ENCODE measurements at places on chromosomes 11 and 22.

DNA sequence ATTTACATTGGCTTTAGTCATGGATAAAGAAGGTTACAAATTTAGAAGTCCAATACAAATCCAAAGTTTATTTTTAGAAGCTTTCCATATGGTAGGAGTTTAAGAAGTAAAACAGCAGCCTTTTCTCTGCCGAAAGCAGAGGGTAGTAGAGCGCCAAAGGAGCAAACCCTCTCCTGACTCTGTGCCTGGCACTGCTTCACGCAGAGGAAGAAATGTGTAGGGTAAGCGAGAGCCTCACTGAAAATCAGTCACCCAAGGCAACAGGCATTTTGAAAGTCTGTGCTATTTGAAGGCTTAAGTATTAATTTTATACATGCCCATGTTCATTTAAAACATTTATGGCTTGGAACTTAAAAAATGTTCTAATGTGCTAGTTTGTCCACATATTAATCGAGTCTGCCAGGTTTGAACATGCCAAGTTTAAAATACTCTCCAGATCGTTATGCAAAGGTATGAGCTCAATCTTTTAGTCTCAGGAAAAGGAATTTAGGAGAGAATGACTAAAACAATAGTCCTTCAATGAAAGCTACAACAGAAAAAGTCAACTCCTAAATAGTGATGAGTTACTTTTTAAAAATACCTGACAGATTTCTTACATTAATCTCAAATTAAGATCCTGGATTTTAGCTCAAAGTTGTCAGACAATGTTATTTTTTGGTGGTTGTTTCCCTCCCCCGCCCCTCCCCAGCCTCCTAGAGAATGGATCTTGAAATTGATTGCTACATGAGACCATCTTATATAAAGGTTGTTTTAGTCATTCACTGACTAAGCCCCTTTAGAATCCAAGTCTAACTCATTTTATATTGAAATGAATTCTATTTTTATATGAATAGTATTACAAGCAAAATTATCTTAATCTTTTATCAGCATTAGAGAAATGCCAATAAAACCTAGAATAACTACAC is 38.7 kb downstream of the MRTFA start:
- DNase-seq = no peak

GRCh38 chr11:110774138-110775014 is 62.1 kb upstream of the ARHGAP20 start:
- no peak for DNase-seq

- no peak for DNase-seq
These were observed 31.3 kb downstream of the ARRB1 start for GRCh38 chr11:75320046-75320618.

DNA sequence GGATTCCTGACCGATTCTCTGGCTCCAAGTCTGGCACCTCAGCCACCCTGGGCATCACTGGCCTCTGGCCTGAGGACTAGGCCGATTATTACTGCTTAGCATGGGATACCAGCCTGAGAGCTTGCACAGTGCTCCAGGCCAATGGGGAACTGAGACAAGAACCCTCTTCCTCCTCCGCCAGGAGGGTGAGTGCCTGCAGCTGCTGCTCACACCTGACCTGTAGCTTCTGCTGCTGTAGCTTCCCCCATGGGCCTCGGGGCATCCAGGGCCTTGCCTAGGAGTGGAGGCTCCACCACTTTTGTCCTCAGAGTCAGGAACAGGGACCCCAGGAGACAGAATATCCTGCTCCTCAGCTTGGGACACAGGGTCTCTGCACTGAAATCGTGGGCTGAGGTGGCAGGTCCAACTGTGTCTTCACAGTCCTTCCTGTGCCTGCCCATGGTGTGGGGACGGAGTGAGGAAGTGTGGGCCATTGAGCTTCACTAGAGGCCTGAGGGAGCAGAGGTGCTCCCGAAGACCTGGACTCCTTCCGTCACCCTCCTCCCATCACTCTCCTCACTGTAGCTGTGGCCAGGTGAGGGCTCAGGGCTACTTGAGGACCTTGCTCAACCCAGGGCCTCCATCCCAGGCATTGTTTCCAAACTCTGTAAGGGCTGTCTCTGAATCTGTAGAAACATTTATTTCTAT is 103.8 kb downstream of the ZNF280B start:
- no peak for DNase-seq

DNA sequence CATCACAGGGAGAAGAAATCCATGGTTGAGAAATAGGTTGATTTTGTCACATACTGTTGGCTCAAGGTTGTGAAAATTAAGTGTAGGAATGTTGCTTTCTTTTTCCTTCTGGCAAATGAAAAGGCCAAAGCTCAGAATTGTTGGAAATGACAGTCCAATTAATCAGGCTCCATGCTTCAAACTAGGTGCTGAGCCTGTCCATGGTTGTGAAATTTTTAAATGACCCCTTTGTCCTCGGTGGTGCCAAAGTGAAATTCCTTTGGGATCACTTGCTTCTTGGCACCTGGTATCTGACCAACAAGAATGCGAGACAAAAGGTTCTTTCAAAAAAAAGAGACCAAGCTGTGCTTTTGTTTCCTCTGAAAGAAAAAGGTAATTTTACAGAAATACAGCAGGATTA is 451.9 kb downstream of the ETS1 start:
- DNase-seq = no peak

GRCh38 chr11:106233191-106233590 is 155.7 kb downstream of the AASDHPPT start:
- DNase-seq = no peak

DNA sequence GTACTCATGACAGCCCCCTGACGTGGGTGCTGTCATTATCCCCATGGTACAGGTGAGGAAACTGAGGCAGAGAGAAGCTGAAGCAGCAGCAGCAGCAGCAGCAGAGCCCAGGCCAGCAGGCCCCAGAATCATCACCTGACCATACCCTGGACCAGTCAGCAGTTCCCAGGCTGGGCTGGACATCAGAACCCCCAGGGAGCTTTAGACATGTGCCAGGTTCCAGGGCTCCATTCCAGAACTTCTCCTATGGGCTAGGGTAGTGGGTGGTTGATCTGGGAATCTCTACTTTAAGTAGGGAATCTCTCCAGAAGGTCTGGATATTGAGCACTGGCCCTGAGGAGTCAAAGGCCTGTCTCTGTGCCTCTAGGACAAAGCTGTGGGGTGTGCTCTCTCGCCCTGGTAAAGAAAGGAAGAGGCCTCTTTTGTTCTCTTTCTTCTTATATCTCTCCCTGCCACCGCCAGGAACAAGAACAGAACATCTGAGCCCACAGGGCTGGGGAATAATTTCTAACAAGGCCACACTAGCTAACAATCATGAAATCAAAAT is 26.6 kb downstream of the MAFF start:
- no peak for DNase-seq

DNA sequence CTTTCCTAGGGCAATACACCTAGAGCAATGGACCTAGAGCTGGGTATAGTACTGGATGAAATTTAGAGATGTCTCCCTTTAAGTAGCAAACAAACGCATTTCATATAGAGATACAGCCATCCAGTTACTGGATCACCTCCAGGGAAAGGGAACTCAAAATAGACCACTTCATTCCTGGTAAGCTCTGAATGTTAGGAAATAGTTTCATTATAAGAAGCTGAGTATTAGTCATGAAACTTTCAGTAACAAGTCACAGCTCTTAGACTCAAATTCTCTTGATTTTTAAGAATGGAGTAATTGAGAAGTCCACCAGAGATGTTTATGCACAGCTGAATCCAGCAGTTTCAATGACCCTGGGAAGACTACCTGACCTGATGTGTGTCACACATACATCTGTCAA is 221.9 kb downstream of the FAM76B start:
- DNase-seq = no peak

GRCh38 chr11:134987223-134987768 is 575.3 kb upstream of the B3GAT1 start:
- DNase-seq = no peak

DNA sequence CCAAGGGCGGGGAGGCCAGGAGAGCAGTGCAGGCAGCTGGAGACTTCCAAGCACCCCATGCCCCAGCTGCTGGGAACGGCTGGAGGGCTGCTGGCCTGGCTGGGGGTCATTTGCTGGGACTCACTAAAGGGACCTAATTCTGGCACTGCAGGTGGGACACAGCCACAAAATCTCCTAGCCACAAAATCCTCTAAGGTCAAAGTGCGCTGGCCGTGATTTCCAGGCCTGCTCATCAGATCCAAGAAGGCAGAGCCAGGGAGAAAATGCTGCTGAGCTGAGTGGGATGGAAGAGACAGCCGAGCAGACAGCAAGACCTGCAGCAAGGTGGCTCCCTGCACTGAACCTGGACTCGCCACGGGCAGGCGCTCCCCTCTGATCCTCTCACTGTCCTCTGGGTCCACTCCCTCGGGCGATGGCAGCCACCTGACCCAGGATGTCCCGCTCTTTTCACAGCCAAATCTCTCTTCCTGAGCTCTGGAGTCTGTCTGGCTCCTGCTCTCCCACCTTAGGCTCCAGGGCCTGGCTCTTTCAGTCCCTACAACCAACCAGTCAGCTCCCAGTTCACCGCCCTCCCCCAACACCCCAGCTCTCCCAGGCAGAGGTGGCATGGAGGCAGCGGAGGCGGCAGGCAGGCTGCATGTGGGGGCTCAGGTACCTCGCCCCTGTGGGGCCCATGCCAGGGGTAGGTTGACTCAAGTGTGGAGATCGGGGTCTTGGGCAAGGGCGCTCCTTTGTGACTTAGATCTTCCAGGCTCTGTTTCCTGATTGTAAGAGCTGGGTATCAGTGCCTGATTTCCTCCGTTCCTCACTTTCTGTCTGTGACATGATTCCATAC is 14.5 kb downstream of the OVOL1 start:
- DNase-seq = no peak

DNA sequence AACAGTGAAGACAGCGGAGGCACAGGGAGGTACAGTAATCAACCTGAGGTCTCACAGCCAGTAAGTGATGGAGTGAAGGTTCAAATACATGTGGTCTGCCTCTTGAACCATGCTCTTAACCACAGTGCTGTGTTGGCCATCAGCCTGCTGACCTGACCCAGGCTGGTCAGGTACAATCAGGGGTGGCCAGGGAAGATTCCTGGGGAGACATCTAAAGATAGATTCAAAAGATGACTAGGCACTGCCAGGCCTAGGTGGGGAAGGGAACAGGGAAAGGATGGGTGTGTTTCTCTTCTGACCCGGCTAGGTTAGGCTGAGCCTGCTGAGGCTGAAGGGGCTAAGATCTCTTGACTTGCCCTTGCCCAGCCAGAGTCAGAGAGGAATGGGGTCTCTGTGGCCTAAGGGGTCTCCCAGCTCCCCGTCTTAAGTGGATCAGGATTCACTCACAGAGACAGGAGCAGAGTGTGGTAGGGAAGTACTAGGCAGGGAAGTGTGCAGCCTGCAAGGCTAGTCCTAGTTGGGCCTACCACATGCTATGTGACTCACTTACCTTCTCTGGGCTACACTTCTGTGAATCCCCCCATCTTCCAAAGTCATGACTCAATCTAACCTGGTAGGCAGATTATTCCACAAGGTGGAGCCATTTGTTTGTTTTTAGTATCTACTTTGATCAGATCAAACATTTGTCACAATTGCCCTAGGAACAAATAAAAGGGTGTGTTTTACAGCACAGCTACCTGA is 10.4 kb upstream of the SREBF2 start:
- no peak for DNase-seq

DNA sequence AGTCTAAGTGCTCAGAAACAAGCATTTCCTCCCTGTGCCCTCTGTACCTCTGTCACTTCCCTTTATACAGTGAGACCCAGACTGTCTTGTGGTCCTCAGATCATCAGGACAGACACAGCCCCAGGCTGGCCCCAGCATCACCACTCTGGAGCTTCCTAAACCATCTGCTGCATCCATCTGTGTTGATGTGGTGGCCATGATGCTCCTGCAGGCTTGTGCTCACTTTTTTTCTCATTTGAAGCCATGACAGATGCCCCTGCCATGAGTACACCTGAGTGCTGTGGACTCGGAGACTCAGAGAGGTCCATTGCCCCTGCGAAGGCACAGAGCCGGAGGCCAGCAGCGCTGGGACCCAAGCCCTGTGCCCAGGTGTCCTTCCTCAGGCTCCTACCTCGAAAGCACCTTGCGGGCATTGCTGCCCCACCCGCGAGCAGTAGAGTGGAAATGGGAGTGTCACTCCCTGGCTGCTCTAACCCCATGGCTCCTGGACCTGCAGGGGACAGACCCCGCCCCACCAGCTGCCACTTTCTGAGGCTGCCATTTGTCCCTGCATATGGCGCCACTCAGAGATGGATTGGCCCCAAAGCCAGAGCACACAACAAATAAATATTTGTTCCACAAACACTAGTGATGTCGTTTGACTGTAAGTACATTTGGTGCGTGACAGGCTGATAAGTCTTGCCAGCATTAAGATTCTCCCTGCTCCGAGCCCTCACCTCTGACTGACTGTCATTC is 593.5 kb downstream of the TBC1D22A start:
- no peak for DNase-seq

- no peak for DNase-seq
These were observed 31.0 kb upstream of the AMOTL1 start for GRCh38 chr11:94737171-94737611.

- DNase-seq = no peak
These were observed 21.9 kb downstream of the PC start for GRCh38 chr11:66936311-66936711.

- DNase-seq = no peak
These were observed 17.8 kb upstream of the TTC12 start for GRCh38 chr11:113296447-113297205.

- no peak for DNase-seq
These were observed 25.8 kb downstream of the NF2 start for GRCh38 chr22:29628996-29629902.

GRCh38 chr11:134581966-134582769 is 170.1 kb upstream of the B3GAT1 start:
- no peak for DNase-seq

DNA sequence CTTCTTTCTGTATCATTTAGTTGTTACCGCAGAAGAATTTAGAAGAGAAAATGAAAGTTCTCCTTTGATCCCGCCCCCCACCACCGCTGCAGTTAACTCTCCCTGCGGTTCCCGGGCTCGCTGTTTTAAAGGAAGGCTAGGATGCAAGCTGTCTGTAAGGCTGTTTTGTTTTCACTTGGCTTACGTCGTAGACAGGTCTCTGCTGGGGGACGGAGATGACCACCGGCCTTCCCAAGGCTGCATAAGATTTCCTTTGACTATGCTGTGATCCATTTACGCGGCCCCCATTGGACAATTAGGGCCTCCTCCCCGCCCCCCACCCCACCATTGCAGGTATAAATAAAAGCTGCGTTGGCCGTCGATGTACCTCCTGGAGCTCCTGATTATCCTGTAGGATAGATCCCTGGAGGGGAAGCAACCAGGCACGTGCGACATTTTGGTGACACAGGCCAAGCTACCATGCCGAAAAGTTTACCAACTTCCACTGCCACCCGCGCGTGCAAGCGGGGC is 1.4 kb upstream of the CPT1A start:
- DNase-seq = no peak

DNA sequence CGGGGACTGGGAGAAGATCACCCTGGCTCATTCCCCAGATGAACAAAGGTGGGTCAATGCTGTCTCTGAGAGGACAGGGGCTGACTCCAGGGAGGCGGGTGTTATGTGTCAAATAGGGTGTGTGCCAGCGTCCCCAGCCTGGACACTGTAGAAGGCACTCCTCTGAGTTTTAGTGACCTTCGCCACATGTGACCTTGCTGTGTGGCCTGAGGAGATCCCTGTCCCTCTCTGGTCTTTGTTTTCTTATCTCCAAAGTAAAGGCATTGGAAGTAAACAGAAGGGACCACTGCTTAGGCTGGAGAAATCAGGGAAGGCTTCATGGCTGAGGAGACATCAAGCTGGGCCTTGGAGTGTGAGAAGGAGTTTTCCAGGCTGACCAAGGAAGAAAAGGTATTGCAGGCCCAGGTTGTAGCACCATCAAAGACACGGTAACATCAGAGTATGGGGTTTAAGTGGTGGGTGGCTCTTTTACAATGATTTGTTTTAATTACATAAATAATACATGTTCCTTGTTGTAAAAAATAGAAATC is 74.4 kb downstream of the TP53I11 start:
- no peak for DNase-seq

GRCh38 chr22:43501878-43502277 is 90.1 kb downstream of the MPPED1 start:
- DNase-seq = no peak
